ENCODE measurements at places on chromosomes 1 and 21.

- no peak for DNase-seq
Observed at GRCh38 chr1:178483251-178483957, 13.4 kb downstream of the CLEC20A start.

GRCh38 chr1:153432874-153433681 lies 16.8 kb downstream of the S100A7A start:
- no peak for DNase-seq

DNA sequence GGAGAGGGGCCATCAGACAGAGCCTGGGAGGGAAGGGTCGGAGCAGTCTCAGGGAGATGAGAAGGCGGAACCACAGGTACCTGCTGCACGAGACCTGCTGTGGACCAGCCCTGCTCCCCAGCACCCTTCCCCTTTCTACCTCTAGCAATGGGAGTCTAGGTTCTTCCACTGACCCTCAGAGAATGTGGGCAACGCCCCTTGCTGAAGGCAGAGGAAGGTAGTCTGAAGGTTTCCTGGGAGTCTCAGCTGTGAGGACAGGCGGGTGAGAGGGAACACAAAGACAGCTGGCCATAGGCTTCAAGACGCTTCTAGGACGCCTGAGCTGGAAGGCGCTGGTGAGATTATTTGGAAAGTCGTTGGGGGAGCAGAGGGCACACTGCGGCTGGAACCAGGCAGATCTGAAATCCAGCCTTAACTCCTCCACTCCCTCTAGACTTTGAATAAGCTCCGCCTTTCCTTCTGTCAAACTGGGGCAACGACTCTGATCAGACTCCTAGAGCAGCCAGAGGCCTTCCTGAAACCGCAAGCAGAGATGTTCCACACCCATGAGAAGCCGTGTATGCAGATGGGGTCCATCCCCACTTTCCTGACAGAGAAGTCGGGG lies 18.1 kb downstream of the SLC45A3 start:
- DNase-seq: no peak

GRCh38 chr1:203520315-203520714 lies 26.4 kb downstream of the OPTC start:
- no peak for DNase-seq

GRCh38 chr1:38175121-38175520 lies 128.5 kb upstream of the POU3F1 start:
- no peak for DNase-seq

- DNase-seq: no peak
Observed at GRCh38 chr21:36722370-36723368, 23.8 kb downstream of the SIM2 start.

DNA sequence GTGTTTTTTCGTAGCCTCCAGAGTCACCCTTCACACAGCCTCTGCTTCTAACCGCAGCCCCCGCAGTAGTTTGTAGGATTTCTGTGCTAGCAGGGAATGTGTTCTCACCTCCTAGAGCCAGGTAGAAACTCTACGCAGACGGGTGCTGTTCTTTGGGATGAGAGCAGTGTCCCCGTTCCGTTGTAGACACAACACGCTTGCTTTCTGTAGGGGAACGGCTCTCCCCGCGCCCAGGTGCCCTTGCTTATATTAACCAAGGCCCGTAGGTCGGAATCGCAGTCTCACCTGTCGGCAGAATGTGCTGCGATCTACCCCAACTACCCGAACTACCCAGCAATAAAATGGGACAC lies 111.8 kb upstream of the NBPF11 start:
- peak; percentile 23 for DNase-seq

DNA sequence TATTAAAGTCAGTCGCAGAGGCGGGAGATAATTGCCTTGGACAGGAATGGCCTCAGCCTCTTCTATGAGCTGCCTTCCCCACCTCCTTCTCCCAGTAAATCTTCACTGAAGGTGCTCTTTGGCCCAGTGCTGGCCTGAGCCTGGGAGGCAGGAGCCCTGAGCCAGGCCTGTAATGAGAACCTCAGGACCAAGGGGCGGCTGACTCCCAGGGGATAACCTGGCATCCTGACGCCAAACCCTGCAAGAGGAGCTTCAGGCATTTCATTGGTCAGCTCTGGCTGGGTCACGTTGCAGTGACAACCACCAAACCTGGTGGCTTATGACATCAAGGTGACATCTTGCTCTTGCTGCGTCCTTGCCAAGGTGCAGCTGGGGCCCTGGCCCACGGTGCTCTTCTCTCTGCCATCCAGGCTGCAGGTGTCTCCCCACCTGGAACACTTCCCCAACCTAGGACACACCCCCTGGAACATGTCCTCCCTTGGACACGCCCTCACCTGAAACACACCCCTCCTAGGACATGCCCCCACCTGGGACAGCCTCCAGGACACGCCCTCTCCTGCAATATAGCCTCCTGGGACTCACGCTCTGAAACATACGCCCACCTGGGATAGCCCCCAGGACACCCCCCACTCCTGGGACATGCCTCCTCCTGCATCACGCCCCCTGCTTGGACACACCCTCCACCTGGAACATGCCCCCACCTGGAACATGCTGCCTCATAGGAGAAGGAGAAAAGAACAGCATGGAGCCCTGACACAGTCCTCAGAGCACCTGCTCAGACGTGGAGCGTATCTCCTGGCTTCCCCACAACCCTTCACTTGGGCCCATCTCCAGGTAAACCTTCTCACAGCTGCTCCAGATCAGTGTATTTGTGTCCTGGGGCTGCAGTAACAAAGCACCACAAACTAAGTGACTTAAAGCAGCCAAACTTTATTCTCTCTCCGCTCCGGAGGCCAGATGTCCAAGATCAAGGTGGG lies 333.6 kb downstream of the NPHP4 start:
- no peak for DNase-seq

DNA sequence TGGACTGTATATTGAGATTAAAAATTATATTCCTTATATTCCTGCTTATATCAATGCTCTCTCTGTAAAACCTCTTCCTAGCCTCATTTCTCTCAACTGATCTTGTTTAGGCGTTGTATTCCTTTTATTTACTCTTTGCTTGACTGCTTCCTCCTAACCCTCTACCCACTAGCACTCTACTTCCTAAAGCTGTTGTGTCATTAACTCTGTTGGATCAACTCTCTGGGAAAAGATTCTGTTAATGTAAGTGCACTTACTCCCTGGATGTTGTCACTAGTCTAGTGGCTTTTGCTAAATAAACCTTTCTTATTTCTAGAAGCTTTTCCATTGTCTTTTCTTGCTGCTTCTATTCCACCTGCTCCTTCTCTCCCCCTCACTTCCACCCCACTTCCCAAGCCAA lies 6.5 kb downstream of the SPATA46 start:
- no peak for DNase-seq

DNA sequence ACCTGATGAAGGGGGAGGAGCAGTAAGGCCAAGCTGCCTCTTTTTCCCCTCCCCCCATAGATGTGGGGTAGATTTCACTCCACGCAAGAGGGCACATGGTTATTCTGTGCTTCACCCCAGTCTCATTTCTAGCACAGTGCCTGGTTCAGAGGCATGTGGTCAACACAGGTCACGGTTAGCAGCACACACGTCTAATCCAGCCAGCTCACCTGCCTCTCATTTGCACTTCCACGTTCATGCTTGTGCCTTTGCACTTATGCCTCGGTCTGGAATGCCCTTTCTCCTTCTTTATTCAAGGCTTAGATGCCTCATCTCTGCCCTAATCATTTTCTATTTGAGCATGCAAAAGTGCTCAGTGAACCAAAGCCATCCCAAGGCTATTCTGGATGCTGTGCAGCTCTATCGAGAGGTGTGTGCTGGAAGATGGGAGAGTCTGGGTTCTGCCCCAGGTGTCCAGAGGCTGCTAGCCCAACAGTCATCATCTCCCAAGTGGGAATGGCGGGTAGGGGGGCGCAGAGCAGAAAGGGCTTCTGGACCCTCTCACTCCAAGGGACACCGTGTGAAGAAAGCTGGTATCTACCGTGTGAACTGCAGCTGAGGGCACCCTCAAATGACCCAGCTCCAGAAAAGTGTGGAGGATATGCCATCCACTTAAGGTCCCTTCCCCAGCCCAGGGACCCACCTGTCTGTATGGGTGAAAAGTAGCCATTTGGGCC lies 2.1 kb upstream of the A3GALT2 start:
- DNase-seq: no peak

DNA sequence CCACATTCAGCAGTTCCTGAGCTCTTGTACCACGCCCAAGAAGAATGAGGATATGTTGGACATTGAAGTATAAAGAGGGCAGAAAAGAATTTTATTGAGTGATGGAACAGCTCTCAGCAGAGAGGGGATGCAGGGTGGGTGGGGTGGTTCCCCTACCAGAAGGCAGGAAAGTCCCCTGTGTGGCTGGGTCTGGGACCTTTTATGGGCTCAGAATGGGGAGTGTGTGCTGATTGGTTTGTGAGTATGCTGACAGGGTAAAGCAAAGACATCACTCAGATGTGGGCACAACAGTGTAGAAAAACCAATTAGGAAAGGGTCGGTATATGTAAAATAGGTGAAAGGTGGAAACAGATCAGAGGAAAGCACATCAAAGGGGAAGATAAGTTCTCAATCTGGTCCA lies 62.2 kb downstream of the SGIP1 start:
- no peak for DNase-seq

- DNase-seq: no peak
Observed at GRCh38 chr1:29674627-29675326, 438.5 kb downstream of the PTPRU start.
